ENCODE measurements at places on chromosomes 2 and 18.

GRCh38 chr2:146741260-146741659 lies 1103.6 kb upstream of the ACVR2A start:
- no peak for DNase-seq

DNA sequence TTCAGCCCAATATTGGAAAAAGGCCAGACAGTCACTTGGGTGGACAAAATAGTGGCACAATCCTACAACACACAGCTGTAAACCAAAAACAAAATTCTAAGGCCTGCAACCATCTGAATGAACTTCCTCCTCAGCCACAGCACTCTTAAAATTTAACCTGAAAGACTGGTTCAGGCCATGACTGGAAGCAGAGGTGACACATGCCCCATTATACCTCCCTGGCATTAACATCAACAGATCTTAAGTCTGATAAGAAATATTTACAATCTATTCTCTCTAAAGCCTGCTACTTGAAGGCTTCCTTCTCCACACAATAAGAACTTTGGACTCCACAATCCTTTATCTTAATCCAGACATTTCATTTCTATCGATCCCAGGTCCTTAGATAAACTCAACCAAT lies 192.4 kb upstream of the LRP1B start:
- no peak for DNase-seq

DNA sequence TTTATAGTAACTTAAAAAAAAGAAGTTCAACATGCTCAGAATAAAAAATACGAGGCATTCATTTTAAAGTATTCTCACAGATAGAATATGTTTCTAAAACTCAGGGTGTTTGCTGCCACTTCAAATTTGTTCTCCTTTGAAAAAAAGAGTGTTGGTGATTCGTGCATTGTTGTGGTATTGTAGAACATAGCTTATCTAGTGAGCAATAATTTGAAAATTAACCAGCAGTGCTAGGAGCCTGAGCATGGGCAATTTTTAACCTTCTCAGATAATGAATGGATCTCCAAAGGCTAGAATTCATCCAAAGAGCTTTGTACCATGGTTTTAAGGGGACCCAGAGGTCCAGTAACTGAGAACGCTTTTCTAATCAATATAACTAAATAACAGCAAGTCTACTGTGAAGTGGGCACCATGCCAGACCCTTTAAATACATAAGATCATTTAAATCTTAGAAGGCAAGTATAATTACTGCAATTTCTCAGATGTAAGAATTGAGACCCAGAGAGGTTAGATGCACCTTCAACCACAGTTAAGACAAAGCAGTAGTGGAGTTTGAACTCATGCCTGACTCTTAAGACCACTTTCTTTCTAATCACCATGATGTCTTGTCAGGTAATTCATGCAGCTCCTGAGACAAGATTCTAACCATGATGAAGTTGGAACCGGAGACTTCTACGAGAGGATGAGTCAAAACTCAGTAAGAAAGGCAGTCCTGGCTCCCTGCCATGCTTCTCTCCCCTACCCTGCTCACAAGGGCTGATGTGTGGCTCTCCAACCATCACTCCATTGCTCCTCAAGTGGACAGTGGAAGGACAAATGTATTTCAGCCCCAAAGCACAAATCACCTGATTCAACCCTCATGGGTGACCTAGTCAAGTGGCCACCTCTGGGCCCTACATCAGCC lies 3.4 kb downstream of the CYRIA start:
- no peak for DNase-seq

GRCh38 chr2:184154438-184154837 lies 443.9 kb upstream of the ZNF804A start:
- DNase-seq, result no peak

DNA sequence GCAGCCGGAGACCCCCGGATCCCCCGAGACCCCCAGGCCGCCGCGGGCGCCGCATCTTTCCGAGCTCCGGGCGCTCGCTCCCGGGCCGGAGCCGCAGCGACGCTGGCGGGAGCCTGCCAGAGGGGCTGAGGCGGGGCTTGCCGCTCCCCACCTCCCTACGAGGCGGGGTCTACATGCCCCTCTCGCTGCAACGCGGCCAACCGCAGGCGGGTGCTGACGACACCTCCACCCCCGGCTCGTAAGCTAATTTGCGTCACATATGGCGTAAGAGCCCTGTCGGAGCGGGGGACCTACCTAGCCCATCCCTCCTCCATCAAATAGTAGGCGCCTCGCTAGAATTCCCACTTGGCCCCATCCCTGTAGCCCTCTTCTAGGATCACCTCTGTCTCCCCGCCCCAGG lies at the start of gene PTPRN:
TSS of gene PTPRN (minus strand) at position 124 of the 400 bp plus-strand sequence. CDS start at position 55, 69 bp downstream.
- DNase-seq, result no peak

DNA sequence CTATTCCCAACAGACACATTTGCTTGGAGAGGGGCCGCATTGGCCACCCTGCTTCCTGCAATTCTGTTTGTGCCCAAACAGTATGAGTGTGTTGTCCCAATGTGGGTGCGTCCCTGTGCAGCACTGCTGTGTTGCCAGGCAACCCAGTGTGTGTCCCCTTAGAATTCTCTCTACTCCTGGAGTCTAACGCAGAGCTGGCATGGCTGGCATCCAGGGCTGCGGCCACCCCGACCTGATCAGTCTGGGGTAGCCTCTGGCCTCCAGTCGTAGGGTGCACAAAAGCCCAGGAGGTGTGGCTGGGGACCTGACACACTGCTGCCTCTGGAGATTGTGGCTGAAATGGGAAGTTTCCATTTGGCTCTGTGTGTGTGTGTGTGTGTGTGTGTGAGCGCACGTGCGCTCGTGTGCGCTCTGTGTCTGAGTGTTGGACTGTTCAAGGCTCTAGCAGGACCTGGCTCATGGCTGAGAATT lies 48.0 kb downstream of the TEX44 start:
- DNase-seq, result no peak

- no peak for DNase-seq
Observed at GRCh38 chr2:186365406-186365805, 120.7 kb upstream of the ZC3H15 start.

GRCh38 chr2:33062665-33063250 lies 116.0 kb downstream of the LTBP1 start:
- DNase-seq, result no peak

- no peak for DNase-seq
Observed at GRCh38 chr2:117126656-117127055, 687.8 kb upstream of the DDX18 start.

DNA sequence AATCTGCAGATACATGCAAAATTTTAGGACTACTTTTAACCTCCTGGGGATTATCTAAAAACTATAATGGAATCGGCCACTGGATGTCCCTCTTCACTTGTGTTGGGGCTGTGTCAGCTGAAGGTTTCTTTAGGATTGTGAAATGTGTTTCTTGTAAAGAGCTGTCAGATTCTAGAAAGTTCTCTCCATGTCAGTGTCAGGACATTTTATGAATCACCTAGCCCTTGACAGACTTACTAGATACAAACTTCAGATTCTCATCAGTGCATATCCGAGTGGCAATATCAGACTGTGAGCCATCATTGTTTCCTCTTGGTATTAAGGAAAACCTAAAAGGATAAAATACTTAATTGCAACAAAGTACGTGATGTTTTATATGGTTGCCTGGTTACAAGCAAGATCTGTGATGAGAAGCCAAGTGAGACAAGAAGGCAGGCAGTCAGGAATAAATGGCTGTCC lies 107.3 kb downstream of the CPS1 start:
- DNase-seq, result no peak

DNA sequence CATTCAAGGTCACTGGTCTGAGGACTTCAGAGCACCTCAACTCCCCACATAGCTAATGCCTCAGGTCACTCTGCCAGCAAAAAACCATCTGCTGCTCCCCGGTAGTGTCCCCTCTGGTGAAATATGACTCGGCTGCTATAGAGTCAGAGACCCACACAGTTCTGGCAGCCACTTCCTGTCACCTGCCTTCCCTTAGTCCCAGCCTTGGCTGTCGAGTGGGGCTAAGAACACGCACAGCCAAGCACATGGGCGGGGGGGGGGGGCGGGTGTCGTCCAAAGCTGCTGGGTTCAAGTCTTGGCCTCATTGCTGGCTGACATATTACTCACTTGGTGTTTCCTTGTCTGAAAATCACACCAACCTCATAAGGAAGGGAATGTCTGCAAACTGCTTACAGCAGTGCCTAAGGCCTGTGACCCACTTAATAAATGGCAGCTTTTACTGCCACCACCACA lies 37.5 kb downstream of the POLR1A start:
- DNase-seq, result no peak

GRCh38 chr18:61076986-61077385 lies 256.2 kb upstream of the CDH20 start:
- no peak for DNase-seq

GRCh38 chr2:128779301-128780095 lies 460.8 kb upstream of the HS6ST1 start:
- DNase-seq, result no peak

- DNase-seq, result no peak
Observed at GRCh38 chr2:229154381-229154780, 116.7 kb downstream of the PID1 start.

DNA sequence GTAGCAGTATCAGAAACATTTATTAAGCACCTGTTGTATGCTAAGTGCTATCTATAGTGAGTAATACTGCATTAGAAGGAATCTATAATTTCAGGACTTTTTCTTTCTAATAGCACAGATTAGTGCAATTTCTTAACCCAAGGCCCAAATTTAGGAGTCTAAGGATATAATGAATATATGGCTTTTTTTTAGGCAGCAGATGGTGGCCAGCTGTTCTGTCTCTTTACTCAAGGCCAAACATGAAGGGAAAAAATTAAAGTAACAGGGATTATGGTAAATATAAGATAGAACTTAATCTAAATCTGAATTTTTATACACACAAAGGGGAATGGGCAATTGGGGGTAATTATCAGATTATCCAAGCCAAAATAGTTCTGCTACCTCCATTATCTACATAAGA lies 230.6 kb upstream of the SP5 start:
- no peak for DNase-seq

DNA sequence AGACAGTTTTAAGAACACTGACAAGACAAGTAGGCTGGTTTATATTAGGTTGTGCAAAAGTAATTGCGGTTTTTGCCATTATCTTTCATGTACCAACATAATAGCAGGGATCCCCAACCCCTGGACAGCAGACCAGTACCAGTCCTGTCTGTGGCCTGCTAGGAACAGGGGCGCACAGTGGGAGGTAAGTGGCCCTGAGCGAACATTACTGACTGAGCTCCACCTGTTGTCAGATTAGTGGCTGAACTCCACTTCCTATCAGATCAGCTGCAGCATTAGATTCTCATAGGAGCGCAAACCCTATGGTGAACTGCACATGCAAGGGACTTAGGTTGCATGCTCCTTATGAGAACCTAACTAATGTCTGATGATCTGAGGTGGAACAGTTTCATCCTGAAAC lies 921.9 kb downstream of the CCDC85A start:
- no peak for DNase-seq

GRCh38 chr18:6747646-6748045 lies 18.1 kb downstream of the ARHGAP28 start:
- no peak for DNase-seq

- no peak for DNase-seq
Observed at GRCh38 chr2:177255227-177255601, 9.3 kb downstream of the NFE2L2 start.

DNA sequence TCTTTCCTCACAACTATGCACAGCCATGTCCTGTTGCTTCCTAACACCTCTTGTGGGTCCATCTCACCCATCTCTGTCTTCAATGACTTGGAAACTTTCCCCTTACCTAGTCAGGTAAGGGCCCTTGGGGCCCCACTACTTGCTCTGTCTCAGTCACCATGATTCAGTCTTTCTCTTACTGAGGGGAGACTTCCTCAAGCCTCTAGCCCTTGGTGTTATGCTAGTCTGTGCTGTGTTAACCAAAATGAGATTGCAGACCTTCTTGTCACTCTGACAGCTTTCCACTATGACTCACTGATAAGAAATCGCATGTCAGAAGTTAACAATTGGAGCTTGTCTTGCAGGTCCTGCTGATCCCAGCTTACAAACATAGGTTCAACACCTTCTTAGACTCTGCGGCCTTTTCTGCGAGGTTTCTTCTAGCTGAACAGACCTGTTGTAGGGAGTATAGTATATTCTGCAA lies 65.3 kb downstream of the WDR75 start:
- DNase-seq, result no peak

GRCh38 chr2:242054406-242054805 lies 184.9 kb downstream of the RTP5 start:
- DNase-seq, result no peak

GRCh38 chr18:36188916-36189315 lies 1.6 kb downstream of the MOCOS start:
- no peak for DNase-seq

DNA sequence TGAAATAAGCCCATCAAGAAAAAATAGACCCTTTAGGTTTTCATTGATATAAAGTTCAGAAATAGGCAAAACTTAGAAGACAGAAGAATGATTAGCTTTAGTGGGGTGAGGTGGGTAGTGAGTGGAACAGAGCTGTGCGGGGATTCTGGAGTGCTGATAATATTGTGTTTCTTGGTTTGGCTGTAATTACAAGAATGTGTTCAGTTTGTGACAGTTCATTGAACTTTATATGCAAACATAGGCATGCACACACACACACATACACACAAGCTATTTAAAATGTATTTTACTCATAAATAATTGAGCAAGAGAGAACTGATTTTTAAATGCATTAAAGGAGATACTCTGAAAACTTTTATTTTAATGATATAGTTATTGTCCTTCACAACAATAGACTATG lies 17.1 kb downstream of the ARHGAP15 start:
- DNase-seq, result no peak

DNA sequence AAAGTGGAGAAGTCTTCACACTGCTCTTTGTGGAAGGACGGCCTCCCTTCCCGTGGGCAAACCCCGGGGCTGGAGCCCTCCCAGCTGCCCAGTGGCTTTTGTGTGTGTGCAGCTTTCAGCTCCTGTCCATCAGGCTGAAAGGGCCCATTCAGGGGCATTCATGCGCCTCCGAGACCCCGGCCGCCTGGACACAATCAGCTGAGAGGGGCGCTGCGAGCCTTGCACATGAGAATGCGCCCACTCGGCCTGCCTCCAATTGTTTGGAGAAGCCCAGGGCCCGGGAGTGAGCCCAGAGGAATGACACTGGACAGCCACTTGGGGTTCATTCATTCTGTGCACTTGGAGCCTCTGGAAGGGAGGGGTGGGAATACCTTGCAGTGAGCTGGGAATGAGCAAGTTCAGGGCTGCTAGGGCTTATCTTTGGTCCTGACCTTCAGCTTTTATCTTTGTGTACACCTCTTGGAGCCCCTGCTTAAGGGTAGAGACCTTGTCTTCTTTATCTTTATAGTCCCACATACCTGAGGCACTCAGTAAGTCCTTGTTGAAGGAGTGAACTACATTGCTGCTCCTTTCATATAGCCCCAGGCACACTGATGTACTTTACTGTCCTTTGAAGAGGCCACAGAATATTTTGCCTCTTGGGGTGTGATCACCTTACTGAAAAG lies 56.5 kb downstream of the TCF7L1 start:
- no peak for DNase-seq

DNA sequence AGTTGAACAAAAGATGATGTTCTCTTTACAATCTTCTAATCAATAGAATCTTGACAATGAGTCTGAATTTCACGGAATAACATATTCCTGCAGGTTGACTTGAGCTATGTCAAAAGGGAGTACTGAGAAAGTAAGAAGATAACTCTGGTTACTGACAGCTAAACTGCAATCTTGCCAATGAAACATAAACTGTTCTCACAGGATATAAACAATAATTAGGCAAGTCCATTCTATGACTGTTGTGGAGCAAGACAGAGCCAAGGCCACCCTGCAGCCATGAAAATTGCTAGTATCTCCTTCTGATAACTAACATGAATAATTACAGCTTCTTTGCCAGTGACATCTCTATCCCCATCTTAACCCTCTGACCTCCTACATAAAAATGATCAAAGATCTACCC lies 6.3 kb upstream of the RPRD1A start:
- no peak for DNase-seq
